ENCODE measurements at places on chromosomes 13 and 19.

- no peak for DNase-seq
Measured at GRCh38 chr13:83940742-83941141, 58.5 kb upstream of the SLITRK1 start.

DNA sequence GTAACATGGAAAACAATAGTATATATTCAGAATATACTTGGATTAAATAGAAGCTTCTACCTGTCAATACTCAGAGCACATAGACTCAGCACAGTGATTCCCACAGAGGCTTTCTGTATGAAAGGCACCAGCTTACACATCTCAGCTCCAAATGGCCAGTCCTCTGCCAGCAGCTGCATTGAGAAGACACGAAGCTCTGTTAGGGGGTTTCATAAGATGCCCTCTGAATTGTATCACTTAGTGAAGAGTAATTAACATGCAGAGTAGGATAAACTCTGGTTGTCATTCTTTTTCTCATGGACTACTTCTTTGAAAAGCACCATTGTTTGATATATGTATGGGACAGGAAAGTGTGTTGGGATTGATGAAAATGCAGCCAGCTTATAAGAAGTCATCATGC, 15.2 kb downstream of the EDNRB start:
- no peak for DNase-seq

GRCh38 chr13:102774591-102775520, 1.3 kb upstream of the TEX30 start:
- DNase-seq = no peak

- DNase-seq = peak; percentile 36
Measured at GRCh38 chr19:55116859-55117662, at the start of gene PPP1R12C. PPP1R12C (minus strand) TSS chr19:55117637; CDS start chr19:55117543, 94 bp downstream.

DNA sequence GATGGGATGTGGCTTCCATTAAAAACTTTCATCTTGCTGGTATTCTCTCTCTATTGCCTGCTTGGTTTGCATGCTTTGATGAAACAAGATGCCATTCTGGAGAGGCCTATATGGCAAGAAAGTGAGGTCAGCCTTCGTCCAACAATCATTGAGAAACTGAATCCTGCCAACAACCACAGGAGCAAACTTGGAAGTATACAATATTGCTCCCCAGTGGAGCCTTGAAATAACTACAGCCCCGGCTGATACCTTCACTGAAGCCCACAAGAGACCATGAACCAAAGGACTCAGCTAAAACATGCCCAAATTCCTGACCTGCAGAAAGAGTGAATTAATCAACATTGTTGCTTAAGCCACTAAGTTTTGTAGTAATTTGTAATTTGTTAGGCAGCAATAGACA, 82.5 kb upstream of the FGF14 start:
- DNase-seq = no peak

DNA sequence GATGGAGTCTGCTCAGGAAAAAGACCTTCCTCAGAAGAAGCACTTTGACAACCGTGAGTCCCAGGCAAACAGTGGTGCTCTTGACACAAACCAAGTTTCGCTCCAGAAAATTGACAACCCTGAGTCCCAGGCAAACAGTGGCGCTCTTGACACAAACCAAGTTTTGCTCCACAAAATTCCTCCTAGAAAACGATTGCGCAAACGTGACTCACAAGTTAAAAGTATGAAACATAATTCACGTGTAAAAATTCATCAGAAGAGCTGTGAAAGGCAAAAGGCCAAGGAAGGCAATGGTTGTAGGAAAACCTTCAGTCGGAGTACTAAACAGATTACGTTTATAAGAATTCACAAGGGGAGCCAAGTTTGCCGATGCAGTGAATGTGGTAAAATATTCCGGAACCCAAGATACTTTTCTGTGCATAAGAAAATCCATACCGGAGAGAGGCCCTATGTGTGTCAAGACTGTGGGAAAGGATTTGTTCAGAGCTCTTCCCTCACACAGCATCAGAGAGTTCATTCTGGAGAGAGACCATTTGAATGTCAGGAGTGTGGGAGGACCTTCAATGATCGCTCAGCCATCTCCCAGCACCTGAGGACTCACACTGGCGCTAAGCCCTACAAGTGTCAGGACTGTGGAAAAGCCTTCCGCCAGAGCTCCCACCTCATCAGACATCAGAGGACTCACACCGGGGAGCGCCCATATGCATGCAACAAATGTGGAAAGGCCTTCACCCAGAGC, 16.2 kb upstream of the ZNF544 start:
- DNase-seq = no peak

- DNase-seq = no peak
Measured at GRCh38 chr19:6721773-6722172, 1.3 kb upstream of the C3 start.

DNA sequence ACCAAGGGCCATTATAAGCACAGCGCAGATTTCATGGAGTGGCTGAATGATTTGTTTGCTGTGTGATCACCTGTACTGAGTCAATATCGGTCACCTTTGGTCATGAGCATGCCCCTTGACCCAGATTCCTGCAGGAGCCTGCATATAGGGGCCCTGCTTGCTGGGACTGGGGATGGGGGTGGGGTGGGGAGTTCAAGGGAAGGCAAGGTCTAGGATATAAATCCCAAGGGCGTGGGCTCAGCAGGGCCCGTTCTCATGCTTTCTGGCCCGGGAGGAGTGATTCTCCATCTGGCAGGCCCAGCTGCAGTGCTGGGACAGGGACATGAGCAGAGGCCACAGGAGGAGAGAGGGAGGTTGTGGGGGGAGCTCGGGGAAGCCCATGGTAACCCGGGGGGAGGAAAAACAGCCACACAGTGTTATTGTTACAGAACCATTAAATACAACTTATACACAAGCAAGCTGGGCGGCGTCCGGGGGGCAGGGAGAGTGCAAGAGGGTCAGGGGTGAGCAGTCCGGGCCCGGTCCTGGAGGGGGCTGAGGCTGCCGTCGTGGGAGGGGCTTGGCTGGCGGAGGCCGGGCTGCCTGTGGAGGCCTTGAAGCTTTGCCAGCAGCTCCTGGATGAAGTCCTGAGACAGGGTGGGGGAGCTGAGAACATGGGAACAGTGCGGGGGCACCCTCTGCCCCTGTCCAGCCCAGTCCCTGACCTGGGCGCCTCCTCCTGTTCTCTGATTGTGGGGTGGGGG, 5.2 kb downstream of the PPP1R14A start:
- no peak for DNase-seq

DNA sequence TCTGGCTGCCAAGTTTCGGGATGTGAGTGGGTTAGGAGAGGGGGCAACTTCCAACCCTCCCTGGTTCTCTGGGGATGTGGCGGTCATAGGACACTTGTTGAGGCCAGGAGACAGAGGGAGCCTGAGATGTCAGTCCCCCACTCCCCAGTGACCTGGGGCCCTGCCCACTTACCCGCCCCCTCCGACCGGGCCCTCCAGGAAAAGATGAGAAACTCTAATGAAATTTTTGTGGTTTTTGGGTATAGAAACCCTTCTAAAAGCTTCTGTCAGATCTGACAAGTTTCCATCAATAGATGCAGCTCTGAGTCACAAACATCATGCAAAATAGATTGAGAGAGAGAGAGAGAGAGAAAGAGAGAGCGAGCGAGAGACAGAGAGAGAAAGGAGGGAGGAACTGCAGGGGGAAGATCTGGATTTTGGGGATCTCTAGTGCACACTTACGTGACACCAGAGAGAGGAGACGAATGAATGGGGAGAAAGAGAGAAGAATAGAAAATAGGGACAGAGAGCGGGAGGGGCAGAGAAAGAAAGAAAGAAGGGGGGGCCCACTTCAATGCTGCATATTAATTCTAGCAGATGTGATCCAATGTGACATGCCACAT, 94.0 kb downstream of the PTPRS start:
- peak; percentile 50 for DNase-seq

DNA sequence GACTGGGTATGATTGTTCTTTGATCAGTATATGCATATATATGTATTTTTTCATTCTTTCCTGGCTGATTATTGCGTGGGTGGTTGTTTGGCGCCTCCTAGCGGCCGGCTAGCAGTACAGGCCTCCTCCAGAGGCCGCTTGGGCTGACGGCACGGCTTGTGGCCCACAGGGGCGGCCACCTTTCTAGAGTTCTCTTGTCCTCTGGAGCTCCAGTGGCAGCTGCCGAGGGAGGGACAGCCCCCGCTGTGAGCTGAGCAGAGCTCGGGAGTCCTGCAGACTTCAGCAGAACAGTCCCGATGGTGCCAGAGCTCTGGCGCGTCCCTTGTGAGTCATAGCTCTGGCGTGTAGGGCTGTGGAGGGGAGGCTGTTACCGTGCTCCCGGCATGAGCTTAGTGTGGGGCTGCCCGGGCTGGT, 22.5 kb upstream of the ZNF429 start:
- peak; percentile 79 for DNase-seq

DNA sequence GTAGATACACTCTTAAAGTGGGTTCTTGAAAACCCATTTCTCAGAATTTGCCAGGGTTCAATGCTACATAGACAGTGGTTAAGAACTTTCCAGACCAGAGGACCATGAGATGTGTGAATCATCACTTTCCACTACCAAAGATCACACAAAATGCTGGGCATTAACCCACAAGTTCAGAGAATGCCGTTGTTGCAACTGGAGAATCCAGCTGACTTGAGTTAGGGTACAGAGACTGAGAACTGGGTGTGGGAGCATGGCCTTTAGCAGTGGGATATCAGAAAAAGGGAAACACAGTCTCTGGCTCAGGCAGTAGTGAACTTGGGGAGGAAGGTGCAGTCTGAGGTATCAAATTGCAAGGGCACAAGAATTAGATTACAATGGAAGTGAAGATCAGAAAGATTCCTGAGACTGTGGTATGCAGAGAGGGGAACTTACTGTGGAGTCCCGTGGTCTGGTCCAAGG, 51.5 kb upstream of the WDFY2 start:
- no peak for DNase-seq

GRCh38 chr13:41244556-41244955, 18.8 kb downstream of the MTRF1 start:
- no peak for DNase-seq

GRCh38 chr19:16330806-16331690, 6.4 kb downstream of the KLF2 start:
- DNase-seq = no peak

GRCh38 chr13:96473526-96474180, 383.7 kb downstream of the HS6ST3 start:
- no peak for DNase-seq
